ENCODE measurements at places on chromosomes 7 and 10. TPM values are rescaled to one million over a fixed set of nuclear protein-coding genes. Genes with fewer than 3 reads are reported as not detected.

GRCh38 chr10:84715911-84716310 lies 387.5 kb downstream of the CCSER2 start:
- DNase-seq: no peak

DNA sequence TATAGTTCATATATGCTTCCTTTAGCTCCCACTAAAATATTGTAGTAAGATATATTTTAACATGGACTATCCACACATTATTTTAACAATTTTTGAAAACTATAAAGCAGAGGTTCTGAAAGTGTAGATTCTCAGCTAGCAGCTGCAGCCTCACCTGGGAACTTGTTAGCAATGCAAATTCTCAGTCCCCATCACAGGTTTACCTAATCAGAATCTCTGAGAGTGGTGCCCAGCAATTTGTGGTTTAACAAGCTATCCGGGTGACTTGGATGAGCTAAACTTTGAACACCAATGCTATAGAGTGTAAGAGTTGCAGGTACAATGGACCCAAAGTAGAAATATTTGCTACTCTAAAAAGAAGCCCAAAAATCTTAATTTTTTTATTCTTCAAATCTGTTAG lies 99.8 kb upstream of the MDFIC start:
- no peak for DNase-seq

DNA sequence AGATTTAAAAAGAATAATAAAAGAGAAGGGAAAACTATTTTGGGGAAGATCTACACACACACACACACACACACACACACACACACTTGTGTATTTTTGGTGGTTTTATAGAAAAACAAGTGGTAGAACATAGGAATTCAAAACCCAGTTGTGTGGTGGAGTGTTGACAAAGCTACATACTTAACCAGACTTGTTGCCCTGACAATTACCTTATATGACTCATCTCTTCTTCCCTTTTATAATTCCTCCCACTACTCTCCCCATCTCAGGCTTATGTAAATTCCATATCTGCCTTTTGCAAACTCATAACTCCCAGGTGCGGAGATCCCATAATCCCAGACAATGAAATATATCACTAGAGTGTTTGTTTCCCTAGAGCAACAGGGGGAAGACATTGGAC lies 873.7 kb downstream of the NXPH1 start:
- no peak for DNase-seq

- DNase-seq: no peak
Observed at GRCh38 chr10:89074120-89074519, 83.5 kb downstream of the FAS start.

- DNase-seq: peak; percentile 56
Observed at GRCh38 chr10:44801383-44802327, 109.5 kb upstream of the TMEM72 start.

DNA sequence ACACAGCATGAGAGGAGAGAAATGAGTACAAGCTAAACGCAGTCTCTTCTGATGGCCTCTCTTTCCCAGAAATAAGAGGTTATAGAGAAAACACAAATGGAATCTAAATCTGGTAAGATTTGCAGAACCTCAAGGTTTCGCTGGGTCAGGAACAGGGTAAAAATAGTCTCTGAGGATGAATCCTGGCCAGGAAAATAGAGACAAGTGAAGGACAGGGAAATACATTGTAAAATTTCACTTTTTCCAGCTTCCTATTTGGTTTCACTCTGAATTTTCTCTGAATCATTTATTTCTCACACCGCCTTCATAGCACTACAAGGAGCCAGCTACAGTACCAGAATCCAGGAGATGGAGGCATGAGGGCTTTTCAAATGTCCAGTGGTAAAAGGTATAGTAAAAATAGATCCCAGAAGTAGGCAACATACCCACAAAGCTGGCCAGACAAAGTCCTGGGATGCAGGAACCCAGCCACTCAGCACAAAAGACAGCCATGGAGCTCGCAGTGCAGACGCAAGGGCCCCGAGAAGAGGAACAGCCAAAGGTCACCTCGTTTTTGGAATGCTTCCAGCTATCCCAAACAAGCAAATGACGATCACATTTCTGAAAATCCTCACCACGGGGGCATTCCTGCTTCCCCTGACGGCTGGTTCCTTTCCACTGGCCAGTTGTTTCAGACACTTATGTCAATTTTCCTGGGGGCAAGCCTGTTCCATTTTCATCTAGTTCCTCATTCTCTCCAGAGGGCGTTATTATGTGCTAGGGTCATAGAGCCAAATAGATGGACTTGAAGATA lies 21.5 kb upstream of the IKZF1 start:
- no peak for DNase-seq

Gene KIF5B
- total RNA-seq: 76.9 TPM
